Right renal cortex interstitium (tissue), 3 donors: ENCODE measurements at places on chromosomes 16 and 17.

DNA sequence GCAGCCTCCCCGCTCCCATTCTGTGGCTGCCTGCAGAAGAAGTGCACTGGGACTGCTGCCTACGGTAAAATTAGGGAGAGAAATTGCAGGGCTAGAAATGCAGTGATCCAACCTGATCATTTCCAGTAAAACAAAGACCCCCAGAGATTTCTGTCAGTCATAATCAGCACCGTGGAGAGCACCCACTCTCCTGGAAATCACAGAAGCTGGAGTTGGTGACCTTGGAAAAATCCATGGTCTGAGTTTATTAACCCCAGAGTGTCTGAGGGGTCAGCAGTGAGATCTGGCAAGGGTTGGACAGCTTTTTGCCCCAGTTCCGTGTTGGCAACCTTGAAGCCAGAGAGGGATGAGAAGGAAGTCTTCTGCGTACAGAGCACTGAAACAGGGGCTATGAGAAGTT is 7.8 kb downstream of the SYCE1L start:
- no peak for DNase-seq

- no peak for DNase-seq
Observed at GRCh38 chr17:36793976-36794375, 143.3 kb upstream of the LHX1 start.

DNA sequence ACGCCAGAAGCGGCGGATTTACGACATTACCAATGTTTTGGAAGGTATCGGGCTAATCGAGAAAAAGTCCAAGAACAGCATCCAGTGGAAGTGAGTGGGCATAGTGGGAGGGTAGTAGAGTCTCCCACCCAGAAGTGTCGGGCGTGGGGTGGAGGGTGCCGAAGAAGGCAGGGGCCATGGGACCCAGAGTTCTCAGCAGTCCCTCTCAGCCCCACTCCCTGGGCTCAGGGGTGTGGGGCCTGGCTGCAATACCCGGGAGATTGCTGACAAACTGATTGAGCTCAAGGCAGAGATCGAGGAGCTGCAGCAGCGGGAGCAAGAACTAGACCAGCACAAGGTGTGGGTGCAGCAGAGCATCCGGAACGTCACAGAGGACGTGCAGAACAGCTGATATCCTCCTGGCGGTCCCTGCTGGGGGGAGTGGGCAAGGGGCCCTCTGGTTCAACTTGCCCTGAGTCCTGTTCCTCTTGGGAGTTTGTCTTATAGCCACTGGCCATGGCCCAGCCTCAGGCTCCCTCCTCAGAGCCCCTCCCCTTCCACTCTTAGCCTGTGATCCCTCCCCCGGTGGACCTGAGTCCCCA is 916 bp downstream of the E2F4 start:
- no peak for DNase-seq

GRCh38 chr17:52064791-52065211 is 93.7 kb downstream of the CA10 start:
- no peak for DNase-seq

GRCh38 chr16:13631916-13632315 is 288.0 kb upstream of the ERCC4 start:
- DNase-seq = no peak

- no peak for DNase-seq
Observed at GRCh38 chr17:1110862-1111598, 68.8 kb downstream of the ABR start.

DNA sequence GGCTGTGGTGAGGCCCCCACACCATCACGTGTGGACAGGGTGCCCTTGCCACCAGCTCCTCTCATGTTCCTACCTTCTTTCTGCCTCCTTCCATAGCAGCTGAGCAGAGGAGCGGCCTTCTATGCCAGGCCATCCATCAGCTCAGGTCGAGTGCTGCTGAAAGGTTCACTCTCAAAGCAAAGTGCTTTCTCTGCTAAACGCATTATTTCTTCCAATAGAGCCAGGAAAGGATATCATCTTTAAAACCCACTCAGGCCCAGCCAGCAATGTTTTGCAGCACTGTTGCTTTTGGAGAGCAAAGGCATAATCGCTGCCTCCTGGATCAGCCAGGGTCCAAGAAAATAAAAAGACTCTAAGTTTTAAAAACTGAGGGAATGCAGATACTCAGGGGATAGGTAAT is 54.9 kb upstream of the GPRC5B start:
- no peak for DNase-seq

- no peak for DNase-seq
Observed at GRCh38 chr17:76492989-76493501, 8.2 kb downstream of the RHBDF2 start.

DNA sequence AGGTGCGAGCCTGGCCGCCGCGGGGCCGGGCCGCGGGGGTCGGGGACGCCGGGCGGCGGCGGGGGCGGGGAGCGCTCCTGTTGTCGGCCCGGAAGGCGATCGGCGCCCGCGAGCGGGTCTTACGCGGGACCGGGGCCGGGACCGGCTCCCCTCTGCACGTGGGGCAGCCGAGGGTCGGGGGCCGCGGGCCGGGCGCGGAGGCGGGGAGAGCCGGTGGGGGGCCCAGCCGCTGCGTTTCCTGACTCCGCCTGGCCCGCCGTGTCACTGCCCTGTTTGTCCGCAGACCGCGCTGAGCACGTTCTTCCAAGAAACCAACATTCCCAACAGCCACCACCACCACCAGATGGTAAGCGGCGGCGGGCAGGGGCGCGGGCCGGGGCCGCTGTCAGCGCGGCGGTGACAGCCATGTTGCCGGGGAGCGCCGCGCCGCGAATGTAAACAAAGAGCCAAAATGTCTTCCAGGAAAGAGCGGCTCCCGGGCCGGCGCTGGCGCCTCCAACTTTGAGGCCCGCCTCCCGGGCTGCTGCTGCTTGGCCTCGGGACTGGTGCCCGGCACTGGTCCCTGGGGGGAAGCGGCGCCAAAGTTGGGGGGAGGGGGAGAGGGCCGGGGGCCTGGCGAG is 586 bp downstream of the UBALD2 start:
- DNase-seq = no peak
